Activated CD4-positive, alpha-beta memory T cell treated with anti-CD3 and anti-CD28 coated beads for 36 hours (primary cell): ENCODE measurements at places on chromosomes 5 and 9. TPM values are rescaled to one million over a fixed set of nuclear protein-coding genes. Genes with fewer than 3 reads are reported as not detected.

Gene GOLGA2
- 34.4 TPM for total RNA-seq

Gene CDX1
- total RNA-seq = not detected

Gene TRIM7
- total RNA-seq = 3.5 TPM

Gene NOXA1
- total RNA-seq = 1.1 TPM

Gene CARD6
- total RNA-seq = 1.7 TPM

Gene SEMA4D
- 161 TPM for total RNA-seq

Gene PDGFRB
- total RNA-seq = 0.34 TPM
